ENCODE measurements at places on chromosomes 2 and 18.

DNA sequence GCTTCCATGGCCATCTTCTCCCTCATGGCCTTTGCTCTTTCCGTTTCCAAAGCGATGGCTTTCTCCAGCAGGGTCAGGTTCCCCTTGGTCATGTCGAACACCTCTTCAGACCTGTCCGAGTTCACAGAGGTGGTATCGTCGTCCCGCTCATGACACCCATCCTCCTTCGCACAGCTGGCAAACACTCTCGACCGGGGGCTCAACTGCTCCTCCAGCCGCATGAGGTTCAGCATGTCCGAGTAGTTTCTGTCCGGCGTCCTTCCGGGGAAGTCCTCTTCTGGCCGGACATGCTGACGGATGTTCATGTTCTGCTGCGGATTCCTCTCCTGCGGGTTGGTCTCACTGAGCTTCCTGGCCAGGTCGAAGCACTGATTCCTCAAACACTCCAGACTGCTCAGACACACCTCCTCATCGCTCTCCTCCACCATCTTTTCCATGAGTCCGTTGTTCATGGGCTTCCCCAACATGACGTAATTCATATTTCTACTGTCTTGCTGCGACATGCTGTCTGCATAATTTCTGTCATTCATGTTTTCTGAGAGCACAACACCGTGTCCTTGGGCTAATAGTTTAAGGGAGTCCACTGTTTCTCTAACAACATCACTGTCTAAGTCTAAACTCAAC is 178.2 kb upstream of the PXDN start:
- DNase-seq: no peak

GRCh38 chr2:95760806-95761525 is 169.2 kb downstream of the TRIM43 start:
- DNase-seq: no peak

DNA sequence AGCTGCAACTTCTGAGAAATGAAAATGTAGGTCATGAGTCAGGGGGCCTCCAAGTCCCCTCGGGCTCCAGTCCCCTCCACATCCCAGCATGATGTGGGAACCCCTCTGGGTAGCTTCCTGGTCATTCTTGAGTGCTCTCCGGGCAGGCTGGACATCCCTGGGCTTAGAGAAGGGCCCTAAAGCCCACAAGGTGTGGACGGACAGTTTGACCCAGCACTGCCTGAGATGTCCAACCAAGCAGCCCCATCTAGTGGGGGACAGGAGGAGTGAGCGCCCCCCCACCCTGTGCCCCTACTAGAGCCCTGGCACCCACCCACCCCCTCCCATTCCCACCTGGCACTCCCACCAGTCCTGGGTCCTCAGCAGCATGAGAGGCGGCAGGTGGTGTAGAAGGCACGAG is 46.0 kb downstream of the CYP27C1 start:
- no peak for DNase-seq

DNA sequence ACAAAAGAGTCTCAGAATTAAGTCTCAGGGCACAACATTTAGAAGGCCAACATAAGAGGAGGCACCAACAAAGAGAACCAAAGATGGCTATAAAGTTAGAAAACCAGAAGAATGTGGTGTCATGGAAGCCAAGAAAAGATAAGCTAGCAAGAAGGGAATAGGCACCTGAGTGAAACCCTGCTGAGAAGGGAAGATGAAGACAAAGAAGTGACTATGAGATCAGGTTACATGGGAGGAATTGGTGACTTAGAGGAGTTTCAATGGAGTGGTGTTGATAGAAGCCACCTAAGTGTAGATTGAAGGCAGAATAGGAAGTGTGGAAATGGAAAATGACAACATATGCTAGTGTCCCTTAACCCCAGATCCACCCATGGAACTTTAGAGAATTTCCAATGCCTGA is 327.6 kb upstream of the KCNJ3 start:
- no peak for DNase-seq

- no peak for DNase-seq
Measured at GRCh38 chr2:174704061-174704460, 60.2 kb downstream of the CHRNA1 start.

DNA sequence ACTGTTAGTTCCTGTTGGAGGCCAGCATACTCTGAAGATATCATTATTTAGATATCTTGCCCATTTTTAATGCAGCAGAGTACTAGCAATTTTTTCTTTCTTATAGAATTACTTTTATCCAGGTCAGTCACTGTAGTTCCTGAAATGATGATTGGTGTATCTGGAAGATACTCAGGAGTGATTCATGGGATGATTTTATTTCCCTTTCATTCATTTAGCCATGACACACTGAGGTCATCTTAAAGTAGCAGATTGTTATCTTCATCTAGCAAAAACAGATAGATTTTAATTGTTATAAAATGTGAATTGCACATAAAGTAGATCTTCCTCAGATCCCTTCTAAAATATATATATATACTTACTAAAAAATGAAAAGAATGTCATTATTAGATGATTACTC is 109.1 kb downstream of the PIK3C3 start:
- DNase-seq: no peak

DNA sequence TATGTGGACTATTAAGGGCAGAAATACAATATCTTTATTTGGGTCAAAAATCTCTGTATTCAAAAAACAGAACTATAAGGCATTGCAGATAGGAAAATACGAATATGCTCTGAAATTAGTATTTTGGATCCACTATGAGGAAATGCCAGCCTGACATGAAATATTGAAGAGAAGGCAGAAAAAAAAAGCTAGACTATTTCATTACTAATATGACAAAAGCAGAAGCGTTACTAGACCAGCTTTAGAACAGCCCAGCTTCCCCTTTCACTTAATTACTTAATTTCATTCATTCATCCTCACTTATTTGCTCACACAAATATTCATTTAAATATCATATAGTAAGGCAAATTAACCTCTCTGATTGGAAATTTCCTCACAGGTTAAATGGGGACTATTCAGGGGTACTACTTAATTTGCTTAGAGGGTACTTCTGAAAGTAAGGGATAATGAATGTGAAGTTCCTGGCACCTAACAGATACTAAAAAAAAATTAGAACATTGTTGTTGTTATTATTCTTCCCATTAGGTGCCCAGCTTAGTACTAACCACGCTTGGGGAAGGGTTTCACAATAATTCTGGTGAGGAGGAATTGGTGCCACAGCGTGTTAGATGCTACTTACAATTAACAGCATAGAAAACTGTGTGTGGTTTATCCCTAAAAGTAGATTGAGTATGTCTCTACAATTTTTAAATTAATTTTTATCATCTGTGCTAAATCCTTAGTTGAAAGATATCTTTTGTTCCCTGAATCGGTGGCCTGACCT is 71.1 kb upstream of the CTLA4 start:
- DNase-seq: no peak

DNA sequence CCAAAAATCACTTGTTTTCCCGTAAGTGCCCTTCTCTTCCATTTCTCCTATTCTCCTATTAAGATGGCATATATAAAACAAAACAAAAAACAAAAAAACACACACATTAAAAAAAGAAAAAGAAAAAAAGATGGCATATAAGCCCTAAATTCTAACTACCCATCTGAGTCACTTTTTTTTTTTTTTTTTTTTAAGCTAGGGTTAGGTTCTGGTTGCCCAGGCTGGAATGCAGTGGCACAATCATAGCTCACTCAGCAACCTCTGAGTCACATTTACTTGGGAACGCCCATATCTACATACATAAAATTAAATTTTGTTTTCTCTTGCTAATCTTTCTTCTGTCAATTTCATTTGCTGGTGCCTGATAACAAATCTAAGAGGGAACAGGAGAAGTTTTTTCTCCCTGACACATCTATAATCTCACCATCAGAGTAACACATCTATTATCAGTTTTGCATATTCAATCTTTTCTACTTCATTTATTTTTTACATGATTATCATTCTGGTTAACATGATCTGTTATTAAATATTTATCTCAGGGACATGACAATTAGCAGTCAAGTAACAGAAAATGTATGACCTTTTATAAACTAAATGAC is 52.1 kb downstream of the EEF1B2 start:
- no peak for DNase-seq

- DNase-seq: no peak
Measured at GRCh38 chr2:132780651-132781050, 110.6 kb upstream of the LYPD1 start.

DNA sequence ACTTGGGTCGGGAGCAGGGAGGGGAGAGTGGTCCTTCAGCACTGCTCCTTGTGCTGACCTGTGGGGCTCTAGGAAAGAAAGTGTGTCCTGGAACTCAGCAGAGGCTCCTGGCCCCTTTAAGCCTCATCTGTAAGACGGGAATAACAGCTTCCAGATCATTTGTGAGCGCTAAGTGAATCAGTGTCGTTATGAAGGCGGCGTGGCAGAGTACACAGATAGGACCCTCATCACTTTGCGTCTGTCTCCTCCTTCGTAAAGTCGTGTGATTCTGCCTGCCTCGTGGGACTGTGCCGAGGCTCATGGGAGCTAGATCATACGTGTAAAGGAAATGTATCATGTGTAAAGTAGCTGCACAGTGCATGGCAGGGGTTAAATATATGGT is 18.6 kb downstream of the COLEC11 start:
- DNase-seq: no peak

DNA sequence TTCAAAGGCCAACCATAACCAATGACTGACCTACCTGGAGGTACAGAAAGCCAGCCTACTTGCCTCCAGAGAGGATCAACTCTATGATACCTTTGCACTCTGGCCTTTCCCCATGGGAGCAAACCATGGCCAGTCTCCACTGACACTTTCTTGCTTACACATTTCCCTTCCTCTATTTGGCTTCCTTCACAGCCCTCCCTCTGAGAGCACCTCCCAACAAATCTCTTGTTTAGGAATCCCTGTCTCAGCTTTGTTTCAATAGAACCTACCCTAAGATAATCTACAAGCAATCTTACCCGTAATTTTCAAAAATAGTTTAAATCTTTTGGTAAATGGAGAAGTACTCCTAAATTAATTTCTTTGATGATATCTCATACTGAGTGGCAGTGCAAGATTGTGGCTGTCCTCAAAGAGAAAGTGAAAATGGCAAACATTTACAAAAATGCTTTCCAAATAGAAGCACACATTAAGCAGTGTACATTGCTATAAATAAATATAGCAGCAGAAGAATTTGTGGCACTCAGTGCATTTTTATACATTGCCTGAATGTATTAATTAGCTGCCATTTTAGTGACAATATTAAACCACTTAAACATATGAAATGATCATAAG is 140.6 kb downstream of the CCDC148 start:
- no peak for DNase-seq

DNA sequence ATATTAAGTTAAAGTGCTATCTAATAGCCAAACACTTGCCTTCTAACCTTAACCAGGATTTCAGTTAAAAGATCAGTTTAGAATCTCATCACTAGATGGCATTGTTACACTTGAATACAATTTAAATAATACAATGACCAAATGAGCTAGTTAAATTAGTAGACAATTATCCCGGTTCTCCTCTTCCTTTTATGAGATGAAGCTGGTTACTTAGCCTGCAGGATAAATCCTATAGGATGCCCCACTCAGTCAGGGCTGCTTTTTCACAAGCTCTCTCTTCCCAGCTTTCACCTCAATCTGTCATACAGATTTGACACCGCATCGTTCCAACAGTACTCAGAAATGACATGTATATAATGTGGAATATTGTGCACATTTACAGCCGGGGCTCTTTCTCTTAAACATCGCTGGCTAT is 678.8 kb downstream of the KCNJ3 start:
- no peak for DNase-seq

DNA sequence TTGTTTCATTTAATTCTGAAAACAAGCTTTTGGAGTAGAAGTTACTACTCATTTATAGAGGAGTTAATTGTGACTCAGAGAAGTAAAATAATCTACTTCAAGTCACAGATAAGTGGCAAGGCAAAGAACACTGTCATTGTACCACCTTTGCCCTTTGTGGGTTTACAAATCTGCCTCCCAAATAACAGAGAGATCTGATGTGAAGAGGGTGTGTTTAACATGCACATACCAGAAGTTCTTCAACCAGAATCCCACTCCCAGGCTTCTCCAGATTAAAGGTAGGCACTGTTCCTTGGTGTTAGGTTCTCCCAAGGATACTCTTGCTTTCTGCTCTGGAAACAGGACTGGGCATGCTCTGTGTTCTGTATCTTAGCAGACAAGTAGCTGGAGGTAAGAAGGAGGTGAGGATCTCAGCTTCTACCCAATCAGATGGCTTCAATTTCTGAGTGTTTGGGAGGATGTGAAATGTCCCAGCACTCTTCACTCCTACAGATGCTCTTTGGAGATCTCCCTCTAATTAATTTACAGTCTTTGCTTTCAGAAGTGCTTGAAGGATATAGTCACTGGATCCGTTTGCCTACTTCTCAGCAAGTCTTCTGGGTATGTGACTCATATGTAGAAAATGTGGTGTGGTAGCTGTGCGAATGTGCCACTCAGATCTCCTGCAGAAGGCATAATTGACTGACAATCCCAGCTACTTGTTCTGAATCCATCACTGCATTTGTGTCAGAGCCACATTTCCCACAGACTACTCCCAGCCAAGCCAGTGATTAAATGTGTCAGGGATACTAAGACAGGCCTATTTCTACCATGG is 111.1 kb downstream of the KLHL14 start:
- DNase-seq: no peak

- DNase-seq: no peak
Measured at GRCh38 chr18:3458378-3458777, 8.4 kb downstream of the TGIF1 start.

DNA sequence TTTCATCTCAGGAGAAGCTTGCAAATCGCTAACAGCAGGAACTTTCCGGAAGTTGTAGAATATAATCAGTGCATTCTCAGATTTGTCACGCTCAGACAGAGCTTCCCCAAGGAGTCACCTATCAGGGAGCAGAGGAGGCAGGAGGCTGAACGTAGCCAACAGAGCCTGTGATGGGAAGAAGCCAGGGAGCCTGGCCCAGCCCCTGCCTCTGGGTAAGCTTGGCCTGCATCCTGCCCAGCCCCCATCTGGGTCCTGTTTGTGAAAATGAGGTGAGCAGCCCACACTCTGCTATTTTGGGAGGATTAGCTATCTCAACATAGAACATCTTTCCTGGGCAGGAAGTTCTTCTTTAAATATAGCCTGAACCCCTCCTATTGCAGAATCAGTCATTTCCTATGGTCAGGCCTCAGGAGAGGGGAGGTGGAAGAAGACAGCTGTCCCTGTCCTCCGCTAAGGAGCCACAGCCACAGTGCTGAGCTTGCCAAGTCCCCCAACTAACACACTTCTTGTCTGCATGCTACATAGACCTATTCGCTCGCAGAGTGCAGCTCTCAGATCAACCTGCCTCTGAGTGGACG is 19.2 kb upstream of the PKDCC start:
- DNase-seq: no peak

- DNase-seq: no peak
Measured at GRCh38 chr2:63696496-63696895, 107.7 kb downstream of the MDH1 start.

DNA sequence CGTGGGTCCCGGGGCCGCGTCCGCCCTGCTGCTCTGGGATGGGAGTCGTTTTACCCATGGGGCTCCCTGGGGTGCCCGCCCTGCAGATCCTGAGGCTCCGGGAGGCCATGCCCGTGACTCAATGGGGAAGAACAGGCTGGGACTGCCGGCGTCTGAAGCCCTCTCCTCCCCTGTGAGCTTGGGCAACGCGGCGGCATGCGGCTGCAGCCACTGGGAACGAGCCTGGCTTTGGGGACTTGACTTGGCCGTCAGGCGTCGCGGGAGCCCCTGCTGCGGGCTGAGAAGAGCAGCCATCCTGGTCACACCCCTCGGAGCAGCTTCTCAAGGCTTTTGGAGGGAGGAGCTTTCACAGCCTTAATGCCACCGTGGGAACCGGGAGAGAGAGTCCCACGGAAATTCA is 126.9 kb upstream of the CTDP1 start:
- no peak for DNase-seq

- no peak for DNase-seq
Measured at GRCh38 chr2:98696200-98696599, 34.7 kb downstream of the MGAT4A start.

GRCh38 chr2:119630121-119630520 is 48.9 kb upstream of the TMEM177 start:
- DNase-seq: no peak

Measured in stimulated activated CD4-positive, alpha-beta T cell treated with anti-CD3 and anti-CD28 coated beads, Interleukin-2, amount 100 ng/mL, for 48 hours (primary cell).